ENCODE measurements at places on chromosomes 13 and 19.
A peak's percentile ranks its signal among the peaks of the same experiment; 100 is the strongest.

DNA sequence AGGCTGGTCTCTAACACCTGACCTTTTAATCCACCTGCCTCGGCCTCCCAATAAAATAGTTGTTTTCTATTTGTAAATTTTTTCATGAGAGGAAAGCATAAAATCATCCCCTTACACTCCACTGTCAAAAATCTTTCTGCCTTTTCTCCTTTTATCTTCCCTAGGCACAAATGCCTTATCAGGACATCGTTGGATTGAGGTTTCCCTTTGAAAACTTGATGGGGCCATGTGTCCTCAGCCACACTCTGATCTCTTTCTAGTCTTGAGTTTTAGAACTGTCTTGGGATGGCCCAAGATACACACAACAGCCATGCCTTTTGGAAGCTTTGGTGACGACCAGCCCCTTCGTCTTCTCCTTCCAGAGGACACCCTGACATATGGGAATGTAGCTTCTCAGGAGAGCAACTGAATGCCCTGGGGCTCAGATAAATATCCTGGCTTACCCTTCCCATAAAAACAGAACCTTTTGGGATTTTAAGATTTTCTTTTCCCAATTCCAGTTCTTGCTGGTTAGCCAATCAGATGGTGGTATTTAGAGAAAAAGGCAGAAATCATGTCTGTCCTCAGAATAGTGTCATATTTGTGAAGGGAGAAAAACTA, 112.4 kb downstream of the ZNF429 start:
- no peak for DNase-seq

- DNase-seq: no peak
Measured at GRCh38 chr13:107642831-107643230, 572.5 kb downstream of the LIG4 start.

- DNase-seq: no peak
Measured at GRCh38 chr13:110929104-110929777, 14.4 kb upstream of the ANKRD10 start.

- DNase-seq: peak; percentile 38
Measured at GRCh38 chr19:41792513-41793413, 3.6 kb upstream of the CEACAM3 start.

Measured in M059J (cell line).